Mucosa of gallbladder (tissue), 1 donor: ENCODE measurements at places on chromosomes 13 and 19.
A peak's percentile ranks its signal among the peaks of the same experiment; 100 is the strongest.

DNA sequence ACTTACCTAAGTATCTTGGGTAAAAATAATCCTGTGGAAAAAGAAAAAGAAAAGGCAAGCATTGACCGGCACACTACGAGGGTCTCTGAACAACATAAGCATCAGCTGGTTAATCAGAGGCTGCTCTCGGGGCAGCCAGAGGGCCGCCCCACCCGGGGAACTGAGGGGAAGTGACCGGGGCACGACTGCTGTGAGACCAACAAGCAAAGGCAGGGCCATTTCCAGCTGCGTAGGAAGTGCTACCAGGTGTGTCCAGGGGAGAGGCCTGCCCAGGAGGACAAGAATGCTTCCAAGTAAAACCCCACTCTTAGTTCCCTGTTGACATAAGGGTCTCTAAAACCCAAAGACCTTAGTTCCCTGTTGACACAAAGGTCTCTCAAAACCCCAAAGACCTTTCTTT lies 15.9 kb downstream of the GAS6 start:
- DNase-seq = no peak

DNA sequence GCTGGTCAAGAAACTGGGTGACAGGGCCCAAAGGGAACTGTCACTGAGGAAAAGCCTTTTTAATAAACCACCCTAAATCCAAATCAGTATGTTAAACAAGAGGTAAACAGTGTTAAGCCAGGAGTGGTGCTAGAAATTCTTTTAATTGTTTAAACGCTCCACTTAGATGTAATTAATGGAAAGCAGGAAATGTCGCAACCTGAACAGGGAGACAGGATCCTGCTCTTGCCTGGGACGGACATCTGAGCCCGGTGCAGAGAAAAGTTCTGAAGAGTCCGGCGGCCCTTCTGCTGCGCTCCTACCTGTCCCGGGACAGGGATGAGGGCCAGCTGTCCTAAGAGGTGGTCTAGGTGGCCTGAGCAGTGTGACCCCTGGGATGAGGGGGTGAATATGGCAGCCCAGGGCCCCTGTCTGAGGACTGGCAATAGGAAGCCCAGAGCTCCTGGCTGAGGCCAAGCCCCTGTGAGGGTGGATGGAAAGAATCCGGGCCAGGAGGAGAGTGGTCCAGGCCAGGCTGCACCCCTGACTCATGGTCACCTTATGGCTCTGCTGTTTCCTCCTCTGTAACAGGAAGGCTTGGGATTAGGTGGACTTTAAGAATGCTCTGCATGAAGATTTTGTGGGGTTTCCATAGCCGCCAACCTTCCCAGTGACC lies 112.8 kb upstream of the GJB6 start:
- no peak for DNase-seq

DNA sequence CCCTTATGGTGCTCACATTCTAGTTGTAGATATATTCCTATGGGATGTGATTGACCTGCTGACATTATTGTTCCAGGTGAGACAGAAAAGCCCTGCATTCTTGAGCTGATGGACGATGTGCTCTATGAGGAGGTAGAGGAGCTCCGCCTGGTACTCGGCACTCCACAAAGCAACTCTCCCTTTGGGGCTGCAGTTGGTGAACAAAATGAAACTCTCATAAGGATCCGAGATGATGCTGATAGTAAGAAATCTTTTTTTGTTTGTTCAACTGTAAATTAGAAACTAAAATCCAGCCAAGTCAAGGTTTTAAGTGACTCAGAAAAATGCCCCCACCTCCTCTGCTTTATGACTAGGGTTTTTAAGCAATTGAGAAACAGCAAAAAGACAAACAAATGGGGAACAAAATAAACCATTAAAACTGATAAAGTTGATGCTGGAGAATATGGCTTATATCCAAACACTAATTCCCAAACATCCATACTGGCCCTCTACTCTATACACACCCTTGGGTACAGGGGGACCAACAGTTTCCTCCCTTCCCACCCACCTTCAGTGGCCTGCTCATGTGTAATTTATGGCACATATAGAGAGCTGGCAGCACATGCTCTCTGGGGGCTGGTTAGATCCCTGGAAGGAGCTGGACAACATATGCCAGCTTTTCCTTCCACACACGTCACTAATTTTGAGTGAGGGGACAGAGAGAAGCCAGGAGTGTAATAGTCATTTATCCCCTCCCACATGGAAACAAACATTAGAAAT lies 139.6 kb downstream of the STOML3 start:
- DNase-seq = no peak

- DNase-seq = peak; percentile 64
These were observed 1.1 kb upstream of the ARHGAP35 start for GRCh38 chr19:46859637-46860124.

DNA sequence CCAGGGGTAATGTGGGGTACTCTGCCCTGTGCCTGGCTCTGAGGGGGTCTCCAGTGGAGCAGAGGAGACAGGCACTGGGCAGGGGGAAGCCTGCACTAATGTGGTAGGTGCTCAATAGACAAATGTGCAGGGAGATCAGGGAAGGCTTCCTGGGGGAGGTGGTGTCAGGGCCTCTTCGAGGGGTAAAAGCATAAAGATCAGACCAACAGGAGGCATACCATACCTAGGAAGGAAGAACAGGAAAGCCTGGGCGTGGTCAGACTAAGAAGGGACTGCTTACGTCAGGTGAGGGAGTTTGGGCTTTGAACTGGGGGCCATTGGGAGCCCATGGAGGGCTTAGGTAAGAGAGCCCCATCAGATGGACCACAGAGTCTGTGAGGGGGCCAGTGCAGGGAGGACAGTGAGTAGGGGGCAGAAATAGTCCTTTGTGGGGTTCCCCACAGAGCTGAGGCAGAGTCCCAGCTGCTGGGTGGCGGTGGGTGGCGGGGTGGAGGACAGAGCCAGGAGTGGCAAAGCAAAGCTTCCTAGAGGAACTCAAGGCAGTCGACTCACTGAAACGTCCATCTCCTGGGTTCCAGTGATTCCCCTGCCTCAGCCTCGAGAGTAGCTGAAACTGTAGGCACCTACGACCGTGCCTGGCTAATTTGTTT lies 8.8 kb downstream of the PRR36 start:
- no peak for DNase-seq

GRCh38 chr19:14031719-14032480 lies at the start of gene IL27RA:
TSS of gene IL27RA (plus strand) at chr19:14031762. CDS start at chr19:14031873, 111 bp downstream.
- peak; percentile 41 for DNase-seq

- no peak for DNase-seq
These were observed 3.4 kb downstream of the URI1 start for GRCh38 chr19:29945433-29945832.

- DNase-seq = peak; percentile 66
These were observed 3.9 kb upstream of the SSBP4 start for GRCh38 chr19:18415178-18415867.

DNA sequence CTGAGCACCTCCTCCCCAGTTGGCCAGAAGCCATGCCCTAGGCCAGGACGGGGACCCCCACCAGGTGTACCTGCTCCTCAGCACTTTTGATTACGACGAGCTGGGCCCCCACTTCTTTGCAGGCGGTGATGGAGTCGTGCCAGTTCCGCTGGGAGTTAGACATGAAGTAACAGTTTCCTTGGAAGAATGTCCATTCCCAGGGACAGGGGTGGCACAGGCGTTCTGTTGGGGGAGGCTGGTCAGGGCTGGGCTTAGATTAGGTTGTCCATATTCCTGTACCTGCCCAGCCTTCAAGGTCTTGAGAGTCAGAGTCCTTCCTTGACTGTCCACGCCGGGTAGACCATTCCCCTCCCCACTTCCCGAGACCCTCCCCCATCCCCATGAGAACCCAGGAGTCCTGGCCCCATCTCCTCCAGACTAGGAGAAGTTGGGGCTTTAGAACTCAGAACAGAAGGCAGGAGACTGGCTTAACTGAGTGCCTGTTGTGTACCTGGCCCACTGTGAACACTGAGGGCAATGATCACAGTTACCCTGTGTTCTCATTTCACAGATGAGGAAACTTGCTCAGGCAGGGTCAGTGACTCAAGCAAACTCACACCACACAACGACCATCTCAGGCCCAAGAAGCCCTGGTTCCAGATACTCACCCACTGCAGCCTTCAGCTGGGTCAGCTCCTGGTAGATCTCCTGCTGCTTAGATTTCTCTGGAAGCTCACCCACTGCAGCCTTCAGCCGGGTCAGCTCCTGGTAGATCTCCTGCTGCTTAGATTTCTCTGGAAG lies 2.3 kb downstream of the CD209 start:
- no peak for DNase-seq

GRCh38 chr13:94708031-94708859 lies 4.1 kb downstream of the SOX21 start:
- no peak for DNase-seq

DNA sequence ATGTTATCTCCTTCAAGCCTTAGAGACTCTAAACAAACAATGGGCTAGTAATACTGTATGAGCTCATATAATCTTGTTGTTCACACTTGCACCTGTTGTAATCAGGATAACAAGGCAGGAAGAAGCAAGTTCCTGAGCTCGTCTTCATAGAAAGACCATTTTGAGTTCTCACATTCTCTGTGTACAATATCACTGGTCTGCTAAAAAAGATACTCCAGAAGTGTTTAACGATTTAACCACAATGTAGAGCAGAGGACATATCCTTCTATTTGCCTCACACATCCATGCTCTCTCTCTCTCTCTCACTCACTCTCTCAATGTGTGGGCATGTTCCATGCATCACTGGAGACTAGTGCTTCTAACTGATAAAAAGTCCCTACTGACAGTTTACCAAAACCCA lies 122.9 kb downstream of the MIPEP start:
- DNase-seq = no peak

GRCh38 chr13:73741742-73742141 lies 392.5 kb downstream of the KLF12 start:
- DNase-seq = no peak

GRCh38 chr19:40216013-40216776 lies 2.0 kb downstream of the TTC9B start:
- no peak for DNase-seq

DNA sequence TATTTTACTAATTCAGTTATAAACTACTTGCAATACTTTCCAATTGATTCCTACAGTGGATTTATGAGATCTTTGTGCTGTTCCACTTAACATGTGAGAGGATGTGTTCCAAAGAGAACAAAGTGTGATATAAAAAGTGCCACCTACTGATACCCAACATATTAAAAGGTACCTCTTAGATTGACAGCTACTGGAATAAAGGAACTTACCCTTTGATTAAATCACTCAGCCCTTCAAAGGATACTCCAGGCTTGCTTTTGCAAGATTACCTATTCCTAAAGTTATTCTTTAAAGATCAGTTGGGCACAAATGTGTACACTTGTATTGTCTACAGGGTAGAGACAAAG lies 65.9 kb downstream of the DCT start:
- no peak for DNase-seq

- peak; percentile 74 for DNase-seq
These were observed 966 bp downstream of the JUNB start for GRCh38 chr19:12792051-12792852.

DNA sequence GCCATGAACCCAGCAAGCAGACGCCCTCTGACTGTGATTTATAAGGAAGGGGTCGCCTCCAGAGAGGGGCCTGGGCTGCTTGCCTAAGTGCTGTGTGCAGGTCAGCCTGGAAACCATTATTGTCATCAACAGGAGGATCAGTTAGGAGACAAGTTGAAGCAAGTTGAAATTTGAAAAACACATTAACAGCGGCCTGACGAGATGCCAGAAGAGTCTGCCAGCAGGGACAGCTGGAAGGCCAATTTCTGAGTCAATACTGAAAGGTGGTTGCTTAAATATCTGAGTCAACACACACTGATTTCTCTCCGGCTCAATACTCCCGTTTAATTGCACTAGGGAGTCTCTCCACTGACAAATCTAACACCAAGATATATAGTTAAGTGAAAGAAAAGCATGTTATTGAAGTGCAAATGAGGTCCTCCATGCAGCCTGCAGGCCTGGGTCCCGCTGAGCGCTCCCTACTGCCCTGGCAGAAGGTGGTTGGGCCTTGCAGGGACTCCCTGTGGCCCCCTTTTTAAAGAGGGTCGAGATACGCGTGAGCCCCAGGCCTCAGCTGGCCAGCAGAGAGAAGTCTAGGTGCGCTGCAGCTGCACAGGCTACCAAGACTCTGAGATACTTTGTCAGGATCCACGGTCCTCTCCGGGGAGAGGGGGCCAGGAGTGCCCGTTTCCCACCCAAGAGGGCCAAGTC lies 91.1 kb downstream of the RNASEH2B start:
- DNase-seq = no peak
